ACHN (cell line): ENCODE measurements at places on chromosomes 13 and 19.

- no peak for DNase-seq
Measured at GRCh38 chr13:93956426-93956825, 523.1 kb downstream of the DCT start.

- DNase-seq, result peak; percentile 19
Measured at GRCh38 chr19:8320564-8321066, 560 bp downstream of the NDUFA7 start.

GRCh38 chr19:55647732-55648584 lies at the start of gene CCDC106:
CCDC106 (plus strand) TSS chr19:55648212; CDS start chr19:55649047, 835 bp downstream.
- peak; percentile 52 for DNase-seq

GRCh38 chr13:52686376-52686775 lies 33.7 kb downstream of the SUGT1 start:
- peak; percentile 74 for DNase-seq

DNA sequence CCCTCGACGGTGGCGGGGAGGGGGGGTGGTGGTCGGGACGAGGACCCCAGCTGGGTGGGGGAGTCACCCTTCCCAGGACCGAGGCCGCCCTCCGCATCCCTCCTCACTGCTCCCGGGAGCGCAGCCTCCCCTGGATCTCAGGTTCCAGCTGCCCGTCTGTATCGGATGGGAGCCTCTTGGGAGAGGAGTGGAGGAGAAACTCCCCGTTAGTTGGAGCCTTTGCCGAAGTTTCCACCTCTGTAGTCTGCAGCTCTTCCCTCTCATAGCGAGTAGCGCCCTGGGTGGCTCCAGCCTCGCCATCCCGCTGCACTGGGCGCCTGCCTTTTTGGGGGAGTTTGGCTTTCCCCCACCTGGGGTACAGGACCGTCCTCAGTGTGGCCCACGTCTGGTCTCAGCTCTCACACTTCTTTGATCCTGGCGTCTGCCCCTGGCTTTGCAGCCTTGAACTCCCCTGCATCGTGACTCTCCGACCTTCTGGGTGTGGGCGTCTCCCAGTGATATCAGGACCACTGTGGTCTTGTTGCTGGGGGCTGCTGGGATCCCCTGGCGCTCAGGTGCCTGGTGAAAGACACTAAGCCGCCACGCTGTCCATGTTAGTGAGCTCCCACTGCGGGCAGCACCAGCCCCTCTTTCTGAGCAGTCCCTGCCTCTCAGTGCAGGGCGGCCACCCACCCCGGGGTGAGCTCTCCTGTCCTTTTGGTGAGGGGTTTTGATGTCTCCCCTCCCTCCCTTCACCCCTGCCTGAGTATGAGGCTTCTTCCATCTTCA lies 1.1 kb downstream of the CNOT3 start:
- no peak for DNase-seq

DNA sequence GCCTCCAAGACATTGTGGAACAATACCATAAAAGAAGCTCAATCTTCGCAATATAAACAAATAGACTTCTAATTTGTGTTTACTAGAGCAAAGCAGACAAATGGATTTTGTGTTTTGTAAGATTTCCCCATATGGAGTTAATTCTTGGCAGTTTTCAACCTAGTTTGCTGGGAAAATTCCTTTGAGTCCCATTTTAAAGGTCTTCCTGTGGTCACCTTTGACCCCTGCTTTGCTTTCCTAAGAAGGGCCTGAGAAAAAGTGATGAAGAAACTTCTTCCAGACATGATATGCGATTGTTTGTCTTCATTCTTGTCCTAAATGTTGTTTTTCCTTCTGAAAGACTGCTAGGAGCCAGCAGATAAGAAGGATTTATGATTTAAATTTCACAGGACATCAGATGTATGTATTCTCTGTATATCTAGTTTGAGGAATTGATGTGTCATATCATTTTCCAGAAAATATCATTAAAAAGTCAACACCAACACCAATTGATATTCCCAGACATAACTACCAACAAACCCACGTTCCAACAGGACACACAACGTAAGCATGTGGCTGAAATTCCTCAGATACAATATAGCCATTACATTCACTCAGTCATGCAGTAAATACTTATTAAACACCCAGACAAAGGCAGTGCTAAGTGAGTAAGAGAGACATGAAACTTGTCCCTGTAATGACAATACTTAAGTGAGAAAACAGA lies 276.4 kb downstream of the LHFPL6 start:
- no peak for DNase-seq

DNA sequence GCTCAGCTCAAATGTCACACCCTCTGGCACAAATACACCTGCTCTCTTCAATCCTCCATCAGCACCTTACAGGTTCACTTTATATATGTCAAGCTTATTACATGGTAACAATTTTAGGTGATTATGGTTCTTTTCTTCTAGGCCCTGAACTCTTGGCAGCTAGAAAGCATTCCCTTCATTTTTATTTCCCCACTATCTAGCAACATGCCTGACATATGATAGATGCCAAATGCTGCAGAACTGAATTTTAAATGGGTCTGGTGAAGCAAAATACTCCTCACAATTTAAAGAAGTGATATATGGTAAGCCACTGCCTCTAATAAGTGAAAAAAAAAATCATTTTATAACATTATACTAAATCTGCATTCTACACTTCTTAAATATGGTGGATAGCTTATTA lies 95.2 kb downstream of the USP12 start:
- no peak for DNase-seq

DNA sequence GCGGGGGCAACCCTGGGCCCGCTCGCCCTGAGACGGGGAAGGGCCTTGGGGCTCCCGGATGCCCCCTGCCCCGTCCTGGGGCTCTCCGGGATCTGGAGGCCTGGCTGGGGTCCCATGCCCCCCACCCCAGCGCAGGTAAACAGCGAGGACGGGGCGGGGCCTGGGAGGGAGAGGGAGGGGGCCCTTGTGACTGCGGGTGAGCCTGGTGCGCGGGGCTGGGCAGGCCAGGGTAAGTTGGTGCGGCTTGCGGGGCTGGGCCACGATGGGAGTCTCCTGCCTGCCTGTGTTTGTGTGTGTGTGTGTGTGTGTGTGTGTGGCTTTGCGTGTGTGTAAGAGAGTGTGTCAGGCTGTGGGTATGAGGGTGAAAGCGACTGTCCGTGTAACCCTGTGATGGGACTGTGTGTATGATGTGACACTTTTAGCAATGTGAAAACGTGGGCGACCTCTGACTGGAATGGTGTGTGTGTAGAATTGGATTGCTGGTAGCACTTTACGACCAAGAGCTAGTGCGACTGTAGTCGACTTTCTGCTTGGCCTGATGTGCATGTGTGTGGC lies 426 bp downstream of the KLC3 start:
- no peak for DNase-seq

DNA sequence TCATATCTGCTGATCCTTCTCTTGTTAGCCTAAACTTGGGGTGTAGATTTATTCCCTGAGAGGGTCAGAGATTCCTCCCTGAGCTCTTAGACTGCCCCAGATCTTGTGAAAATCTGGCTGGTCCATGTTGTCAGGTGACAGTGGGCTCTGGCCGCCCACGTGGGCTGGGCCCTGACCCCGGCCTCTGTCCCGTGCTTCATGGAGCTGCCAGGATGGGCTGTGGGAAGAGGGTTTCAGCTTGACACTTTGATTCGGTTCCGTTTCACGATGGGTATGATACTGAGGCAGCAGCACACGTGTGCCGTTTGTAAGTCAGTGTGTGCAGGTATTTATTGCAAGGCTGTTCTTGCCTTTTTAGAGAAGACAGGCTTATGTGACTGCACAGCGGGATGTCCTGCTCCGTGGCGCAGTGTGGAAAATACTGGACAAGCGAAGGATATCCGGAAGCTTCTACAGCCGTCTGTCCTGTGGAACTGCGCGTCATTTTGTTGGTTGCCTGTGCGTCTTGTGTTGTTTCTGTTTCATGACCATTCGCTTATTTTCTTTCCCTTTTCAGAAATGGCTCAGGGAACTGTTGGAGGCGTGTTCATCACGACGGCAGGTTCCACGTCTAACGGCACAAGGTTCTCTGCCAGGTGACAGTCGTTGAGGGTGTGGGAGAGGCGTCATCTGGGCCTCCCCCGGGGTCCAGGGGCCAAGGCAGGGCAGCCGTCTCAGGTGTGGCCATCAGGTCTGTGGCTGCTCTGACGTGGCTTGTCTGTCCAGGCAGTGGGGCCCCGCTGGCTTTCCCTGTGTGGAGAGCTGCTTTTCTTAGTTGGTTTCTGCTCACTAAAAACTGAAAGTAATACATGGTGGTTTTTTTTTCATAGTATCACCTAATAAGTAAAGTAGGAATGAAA lies 20.5 kb downstream of the ATP4B start:
- no peak for DNase-seq

- no peak for DNase-seq
Measured at GRCh38 chr13:97884707-97885468, 68.6 kb upstream of the IPO5 start.

DNA sequence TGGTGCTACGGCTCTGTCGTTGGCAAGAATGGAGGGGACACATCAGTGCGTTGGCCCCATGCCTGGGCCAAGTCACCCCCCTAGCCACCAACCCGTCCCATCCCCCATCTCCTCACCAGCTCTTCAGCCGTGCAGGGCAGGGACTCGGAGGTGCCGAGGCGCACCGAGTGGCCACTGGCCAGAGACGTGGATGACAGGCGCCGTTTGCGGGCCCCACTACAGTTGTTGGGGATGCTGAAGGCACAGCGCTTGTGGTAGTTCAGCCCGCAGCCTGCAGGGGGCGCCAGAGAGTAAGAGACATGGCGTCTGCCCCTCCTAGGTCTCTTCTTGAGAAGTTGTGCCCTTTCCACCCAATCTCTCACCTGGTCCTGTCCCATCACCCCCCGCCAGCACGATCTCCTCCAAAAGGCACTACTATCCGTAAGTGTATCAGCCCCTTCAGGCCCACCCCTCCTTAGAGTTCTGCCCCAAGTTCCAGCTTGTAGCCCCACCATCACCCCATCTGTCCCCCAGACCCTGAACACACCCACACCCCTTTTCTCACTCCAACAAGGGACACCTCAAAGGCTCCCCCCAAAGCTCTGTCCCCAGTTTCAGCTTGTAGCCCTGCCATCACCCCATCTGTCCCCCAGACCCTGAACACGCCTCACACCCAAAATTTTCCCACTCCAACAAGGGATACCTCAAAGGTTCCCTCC lies 12.4 kb downstream of the PRKD2 start:
- peak; percentile 27 for DNase-seq

- no peak for DNase-seq
Measured at GRCh38 chr13:24166561-24166960, 6.0 kb downstream of the SPATA13 start.

DNA sequence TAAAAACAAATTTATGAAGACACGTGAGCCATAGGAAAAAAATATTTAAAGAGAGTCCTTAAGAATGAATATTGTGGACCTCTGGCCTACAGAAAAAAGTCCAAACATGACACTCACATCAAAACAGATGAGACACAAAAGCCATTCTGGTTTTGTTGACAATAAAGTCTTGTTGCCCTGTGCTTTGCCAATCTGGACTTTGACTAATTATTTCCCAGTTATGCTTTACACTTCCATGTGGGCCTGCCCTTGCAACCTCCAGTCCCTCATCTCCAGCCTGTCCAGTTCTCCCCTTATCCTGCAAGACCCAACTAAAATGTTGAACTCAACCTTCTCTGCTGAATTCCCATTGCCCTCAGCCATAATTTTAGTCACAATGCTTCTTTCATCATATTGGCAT lies 184.5 kb upstream of the SERP2 start:
- DNase-seq, result no peak

GRCh38 chr19:29263305-29264135 lies 50.6 kb upstream of the UQCRFS1 start:
- peak; percentile 36 for DNase-seq

- peak; percentile 93 for DNase-seq
Measured at GRCh38 chr13:110396913-110397381, 89.9 kb downstream of the COL4A2 start.

DNA sequence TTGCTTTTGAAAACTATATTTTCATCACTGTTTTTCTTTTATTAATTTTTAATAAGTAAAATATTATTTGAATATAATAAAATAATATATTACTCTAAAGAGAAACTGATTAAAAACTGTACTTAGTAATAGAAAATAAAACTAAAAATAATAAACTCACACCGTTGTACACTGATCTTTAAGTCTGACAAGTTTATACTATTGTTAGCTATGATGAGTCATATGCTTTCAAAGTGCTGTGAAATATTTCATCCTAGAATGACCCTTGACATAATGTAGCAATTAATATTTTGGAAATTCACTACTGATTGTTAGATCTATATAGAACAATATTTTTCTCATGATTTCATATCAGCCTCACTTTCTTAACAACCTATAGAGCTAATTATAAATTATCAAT lies 1040.6 kb upstream of the SPRY2 start:
- DNase-seq, result no peak

DNA sequence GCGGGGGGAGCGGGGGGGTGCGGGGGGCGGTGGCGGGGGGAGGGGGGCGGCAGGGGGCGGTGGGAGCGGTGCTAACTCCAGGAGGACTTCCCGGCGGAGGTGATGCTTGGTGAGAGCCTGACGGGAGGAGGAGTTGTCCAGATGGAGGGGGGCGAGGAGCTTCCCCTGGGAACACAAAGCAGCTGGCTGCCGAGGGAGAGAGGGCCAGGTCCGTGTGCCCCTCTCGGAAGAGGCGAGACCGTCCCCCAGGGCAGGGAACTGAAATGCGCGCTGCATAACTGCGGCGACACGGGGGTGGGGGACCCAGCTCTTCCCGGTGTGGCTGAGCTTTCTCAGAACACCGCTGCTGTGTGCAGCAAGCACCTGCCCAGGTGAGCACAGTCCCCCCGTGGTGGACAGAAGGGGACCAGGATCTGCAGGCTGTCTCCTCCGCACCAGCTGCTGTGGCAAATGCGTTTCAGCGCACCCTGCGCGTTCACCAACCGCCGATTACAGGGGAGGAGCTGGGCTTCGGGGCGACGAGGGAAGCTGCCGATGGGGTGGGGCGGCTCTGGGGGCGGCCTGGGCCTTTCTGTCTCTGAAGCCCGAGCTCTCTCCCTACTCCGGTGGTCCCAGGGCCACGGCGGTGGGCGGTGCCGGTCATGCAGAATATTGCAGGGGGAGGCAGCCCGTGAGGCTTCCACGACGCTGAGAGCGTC lies 54.7 kb upstream of the F7 start:
- no peak for DNase-seq

GRCh38 chr19:48194041-48194843 lies 23.8 kb downstream of the ZSWIM9 start:
- DNase-seq, result no peak

DNA sequence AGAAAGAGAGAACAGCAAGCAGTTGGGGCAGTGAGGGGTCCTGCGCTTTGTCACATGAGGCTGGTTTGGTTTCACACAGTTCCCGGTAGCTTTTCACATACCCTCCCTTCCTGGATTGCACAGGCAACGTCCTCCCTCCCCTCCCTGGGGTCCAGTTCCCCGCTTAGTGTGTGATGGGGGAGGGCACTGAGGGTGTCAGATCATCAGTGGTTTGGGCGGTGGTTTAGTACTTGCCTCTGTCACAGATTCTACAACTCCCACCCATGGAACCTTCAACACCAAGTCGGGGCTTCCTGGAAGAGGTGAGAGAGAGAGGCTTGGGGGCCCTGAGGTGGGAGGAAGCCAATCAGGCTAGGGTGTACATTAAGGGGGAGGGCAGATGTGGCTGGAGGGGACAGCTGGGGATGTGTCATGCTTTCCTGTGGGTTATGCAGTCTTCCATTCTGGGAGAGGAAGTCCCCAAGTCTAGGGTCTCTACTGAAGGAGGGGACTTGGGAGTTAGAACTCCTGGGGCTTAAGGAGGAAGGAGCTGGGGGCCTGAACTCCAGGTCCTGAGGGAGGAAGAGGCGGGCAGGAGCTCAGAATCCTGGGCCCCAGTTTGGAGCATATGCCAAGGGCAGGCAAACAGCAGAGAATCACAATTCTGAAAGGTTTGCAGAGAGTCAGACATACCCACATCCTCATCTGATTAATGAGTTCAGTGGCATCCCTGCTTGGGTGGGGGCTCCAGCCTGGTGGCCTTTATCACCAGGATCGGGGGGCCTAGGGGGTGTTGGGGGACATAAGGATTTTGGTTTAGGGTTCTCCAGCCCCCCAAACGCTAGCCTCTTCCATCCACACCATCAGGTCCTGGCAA lies at the start of gene NKG7:
Gene NKG7 (minus strand): TSS at position 6 of the 856 bp plus-strand sequence. CDS start 119 bp downstream, outside the sequence.
- DNase-seq, result no peak
